Thoracic aorta (tissue), 2 donors: ENCODE measurements at places on chromosomes 3 and 15. TPM values are rescaled to one million over a fixed set of nuclear protein-coding genes. Genes with fewer than 3 reads are reported as not detected.

Gene BNC1
- 1.2 TPM for total RNA-seq

Gene NRROS
- total RNA-seq, result 17.9 TPM

Gene NTRK3
- total RNA-seq, result 87.3 TPM

Gene ROBO2
- total RNA-seq, result 9.9 TPM

Gene PLSCR4
- 115 TPM for total RNA-seq

Gene TEX55
- not detected for total RNA-seq

Gene HRG
- not detected for total RNA-seq

Gene ZBED2
- not detected for total RNA-seq

Gene DZIP1L
- 61.1 TPM for total RNA-seq

Gene CNTN4
- 116 TPM for total RNA-seq

DNA sequence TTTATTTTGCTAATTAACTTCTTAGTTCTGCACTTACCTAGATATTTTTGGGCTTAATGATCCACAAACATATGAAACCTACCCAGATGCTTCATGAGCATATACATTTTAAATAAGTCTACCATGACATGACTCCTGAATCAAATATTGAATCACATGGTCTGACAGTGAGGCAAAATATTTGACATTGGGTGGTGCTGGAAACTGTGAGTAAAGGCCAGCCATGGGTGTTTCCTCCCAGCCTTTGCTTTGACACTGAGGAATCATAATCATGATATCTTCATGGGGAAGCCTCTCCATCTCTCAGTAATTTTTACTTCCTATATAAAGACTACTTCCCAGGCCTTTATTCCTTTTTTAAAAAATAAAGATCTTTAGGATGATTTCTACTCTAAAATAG lies 22.8 kb upstream of the SSR3 start:
- DNase-seq, result no peak

GRCh38 chr15:54884312-54884711 lies 312.4 kb downstream of the RSL24D1 start:
- DNase-seq, result no peak

DNA sequence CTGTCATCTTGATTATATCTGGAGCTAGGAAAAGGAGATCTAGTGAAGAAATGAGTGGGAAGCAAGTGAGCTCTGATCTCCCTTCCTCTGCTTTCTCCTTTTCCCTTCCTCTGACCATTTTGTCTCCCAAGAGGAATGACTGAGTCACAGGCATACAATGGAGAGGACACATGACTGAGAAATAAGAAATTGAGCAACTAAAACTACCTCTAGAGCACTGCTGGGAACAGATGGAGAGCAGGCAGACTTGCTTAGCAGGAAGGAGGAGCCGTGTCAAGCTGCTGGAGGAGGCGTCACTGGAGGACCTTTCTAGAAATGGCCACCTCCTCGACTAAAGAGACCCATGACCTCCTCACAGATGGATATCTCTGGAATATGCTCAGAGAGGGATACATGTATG lies 66.9 kb upstream of the MYO5C start:
- no peak for DNase-seq

DNA sequence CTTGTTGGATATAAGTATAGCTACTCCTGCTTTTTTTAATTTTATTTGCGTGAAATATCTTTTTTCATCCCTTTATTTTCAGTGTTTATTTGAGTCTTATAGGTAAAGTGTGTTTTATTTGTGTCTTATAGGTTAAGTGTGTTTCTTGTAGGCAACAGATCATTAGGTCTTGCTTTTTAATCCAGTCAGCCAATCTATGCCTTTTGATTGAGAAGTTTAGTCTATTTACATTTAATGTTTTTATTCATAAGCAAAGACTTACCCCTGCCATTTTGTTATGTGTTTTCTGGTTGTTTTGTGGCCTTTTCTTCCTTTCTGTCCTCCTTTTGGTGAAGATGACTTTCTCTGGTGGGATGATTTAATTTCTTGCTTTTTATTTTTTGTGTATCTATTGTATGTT lies 232.0 kb downstream of the RAP2B start:
- DNase-seq, result no peak

GRCh38 chr3:168847291-168847883 lies 751.7 kb upstream of the GOLIM4 start:
- DNase-seq, result no peak

- no peak for DNase-seq
Observed at GRCh38 chr3:30752970-30753369, 141.5 kb downstream of the GADL1 start.

GRCh38 chr15:78069052-78069414 lies 8.5 kb downstream of the TBC1D2B start:
- DNase-seq, result no peak

DNA sequence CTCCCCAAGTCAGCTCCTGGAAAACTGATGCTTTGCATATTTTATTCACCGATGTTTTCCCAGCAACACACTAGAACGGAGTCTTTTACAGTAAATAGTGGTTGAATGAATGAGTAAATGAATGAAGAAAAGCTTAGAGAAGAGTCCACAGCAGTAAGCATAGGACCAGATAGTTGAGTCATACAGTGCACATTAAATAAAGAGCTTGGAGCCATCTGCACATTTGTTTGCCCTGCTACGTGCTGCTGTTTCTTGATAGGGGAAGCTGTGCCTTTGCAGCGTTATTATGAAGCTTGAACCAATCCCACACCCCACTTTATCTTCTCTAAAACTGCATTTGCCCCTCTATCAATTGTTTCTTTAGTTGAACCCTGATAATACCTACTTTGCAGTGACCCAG lies 1.2 kb downstream of the FAM98B start:
- no peak for DNase-seq

GRCh38 chr3:98737301-98737700 lies 25.8 kb upstream of the ST3GAL6 start:
- DNase-seq, result no peak

GRCh38 chr15:70650567-70651302 lies 112.6 kb downstream of the UACA start:
- no peak for DNase-seq

- DNase-seq, result no peak
Observed at GRCh38 chr15:56077081-56077480, 83.7 kb upstream of the NEDD4 start.

- no peak for DNase-seq
Observed at GRCh38 chr3:32813180-32813579, 4.6 kb upstream of the TRIM71 start.

GRCh38 chr15:28891588-28891987 lies 5.8 kb downstream of the APBA2 start:
- no peak for DNase-seq

DNA sequence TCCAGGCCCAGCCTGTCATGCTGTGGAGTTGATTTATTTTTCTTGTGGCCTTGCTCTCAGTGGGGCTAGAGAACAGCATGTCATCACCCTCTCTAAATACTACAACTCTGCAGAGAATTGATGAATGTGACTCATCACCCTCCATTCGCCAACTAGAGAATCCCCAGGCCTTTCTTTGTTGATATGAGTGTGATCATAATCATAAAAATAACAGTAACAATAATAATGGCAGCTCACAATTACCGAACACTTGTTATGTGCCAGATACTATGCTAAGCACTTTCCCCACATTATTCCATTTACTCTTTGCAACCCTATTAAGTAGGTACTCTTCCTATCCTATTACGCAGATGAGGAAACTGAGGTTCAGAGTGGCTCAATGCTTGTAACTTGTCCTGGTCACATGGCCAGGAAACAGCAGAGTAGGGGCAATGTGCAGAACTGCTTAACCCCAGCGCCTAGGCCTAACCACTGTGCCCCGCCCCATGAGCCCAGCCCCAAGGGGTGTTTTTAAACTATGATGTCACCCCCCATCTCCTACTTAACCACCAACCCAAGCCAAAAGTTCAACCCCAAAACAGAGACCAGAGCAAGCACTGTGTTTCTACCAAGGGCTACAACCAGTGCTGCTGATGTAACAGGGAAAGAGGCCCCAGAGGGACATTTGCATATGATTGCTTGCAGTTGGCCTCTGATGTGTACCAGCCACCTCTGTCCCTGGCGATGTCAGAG lies 104.5 kb downstream of the ADCY5 start:
- DNase-seq, result no peak

DNA sequence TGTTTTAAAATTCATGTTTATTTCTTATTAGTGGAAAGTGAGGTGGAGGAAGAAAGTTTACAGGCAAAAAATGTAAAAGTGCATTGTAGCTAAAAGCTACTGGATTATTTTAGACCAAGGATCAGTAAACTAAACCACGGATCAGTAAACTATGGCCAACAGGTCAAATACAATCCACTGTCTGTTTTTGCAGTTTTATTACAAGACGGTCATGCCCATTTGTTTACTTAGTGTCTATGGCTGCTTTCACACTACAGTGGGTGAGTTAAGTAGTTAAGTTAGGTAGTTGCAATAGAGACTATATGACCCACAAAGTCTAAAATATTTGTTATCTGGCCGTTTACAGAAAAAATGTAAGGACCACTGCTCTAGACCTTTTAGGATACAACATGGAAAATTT lies 82.0 kb downstream of the NR2E3 start:
- DNase-seq, result no peak

DNA sequence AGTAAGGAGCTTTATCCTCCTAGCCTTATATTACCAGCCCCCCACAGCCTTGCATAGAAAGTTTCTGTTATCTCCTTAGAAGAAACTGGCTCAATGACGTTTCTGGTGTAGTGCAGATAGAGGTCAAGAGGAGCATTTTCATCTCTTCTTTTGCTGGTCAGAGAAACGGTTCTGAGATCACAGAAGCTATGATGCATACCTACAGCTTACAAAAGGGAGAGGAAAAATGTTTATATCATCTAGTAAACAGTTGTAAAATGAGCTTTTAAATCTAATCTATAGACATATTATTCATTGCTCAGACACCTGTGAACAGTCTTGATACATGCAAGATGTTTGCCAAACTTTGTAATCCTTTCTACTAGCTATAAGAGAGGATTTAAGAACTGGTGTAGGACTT lies 68.0 kb downstream of the GMPS start:
- no peak for DNase-seq

- no peak for DNase-seq
Observed at GRCh38 chr3:104437891-104438290, 928.8 kb upstream of the ALCAM start.

DNA sequence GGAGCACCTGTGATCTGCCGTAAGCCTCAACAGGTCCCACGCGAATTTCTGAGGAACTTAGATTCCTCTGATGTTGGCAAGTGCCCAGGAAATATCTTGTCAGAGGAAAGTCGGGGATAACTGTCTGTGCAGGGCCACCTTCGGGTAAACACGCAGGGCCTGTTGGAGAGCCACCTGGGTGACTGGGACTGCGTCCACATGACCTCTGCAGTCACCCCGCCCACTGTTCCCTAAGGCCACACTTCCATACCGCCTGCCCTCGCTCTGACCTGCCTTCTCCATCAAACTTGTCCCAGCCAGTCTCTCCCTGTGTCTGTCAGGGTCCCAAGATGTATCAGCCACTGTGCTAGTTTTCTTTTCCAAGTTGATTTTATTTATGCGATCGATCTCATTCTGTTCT lies 28.7 kb downstream of the BFSP2 start:
- DNase-seq, result no peak

GRCh38 chr3:52498137-52499054 lies 3.3 kb downstream of the STAB1 start:
- no peak for DNase-seq

DNA sequence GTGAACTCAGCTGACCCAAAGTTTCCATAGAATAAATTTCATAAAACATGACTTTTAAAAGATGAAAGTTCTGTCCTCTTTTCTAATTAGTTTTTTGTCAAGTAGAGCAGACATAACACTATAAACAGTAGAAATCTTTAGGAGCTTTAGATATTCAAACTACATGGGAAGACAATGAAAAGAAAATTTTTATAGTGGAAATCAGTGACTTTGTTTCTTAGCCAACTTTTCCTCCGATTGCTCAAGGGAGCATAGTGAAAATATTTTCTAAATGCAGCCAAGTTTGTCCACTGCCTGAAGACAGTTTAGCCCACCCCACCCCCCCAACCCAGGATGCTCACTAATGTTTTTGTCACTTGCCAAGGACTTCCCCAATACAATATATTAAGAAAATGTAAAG lies 114.9 kb downstream of the PLD1 start:
- no peak for DNase-seq

DNA sequence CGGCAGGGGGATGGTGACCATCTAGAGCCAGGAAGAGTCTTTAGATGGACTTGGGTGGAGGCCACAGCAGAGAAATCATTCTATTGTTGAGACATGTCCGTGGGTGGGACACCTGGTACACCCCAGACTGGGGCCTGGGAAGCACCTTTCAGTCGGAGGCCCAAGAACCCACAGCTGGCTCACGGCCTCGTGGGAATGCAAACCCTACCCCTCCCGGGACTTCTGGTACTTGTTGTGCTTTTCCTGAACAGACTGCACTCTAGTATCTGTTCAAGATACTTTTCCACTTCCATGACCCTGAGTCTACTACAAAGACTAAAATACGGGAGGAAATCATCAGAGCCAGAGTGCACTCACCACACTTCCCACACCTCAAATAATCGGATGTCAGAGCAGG lies 60.7 kb downstream of the BDH1 start:
- no peak for DNase-seq

DNA sequence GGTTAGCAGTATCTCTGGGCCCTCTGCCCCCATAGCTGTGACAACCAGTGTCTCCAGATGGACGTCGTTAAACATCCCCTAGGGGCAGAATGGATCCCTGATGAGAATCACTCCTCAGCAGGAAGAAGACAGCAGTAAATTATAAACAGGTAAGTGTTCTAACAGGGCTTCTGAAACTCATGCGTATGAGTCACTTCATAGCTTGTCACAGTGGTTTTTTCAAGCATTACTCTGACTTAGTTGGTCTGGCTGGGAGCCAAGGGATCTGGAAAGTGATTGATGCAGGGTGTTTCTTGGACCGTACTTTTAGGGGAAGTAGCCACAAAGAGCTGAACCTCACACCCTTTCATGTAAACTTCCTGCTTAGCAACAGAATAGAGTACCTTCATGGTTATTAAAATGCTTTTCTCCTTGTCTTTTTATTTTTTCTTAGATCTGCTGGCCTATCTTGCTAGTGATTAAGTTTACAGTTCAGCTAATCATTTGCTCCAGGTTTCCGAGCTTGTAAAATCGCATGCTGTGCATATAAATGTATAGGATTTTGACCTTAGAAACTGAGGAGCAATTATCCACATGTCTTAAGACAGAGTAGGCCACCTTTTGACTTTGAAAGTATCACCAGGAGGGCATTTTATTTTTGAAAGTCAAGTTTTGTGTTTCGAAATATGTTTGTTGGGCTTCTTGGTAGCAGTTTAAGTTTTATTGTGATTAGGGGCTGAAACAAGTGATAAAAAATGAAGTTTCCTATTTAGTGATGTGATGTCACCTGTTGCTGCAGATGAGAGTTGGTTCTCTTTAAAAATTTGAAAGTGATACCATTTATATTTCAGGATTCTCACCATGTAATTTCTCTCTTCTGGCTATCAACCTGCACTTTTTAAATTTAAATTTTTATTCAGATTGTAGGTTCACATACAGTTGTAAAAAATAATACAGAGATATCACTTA lies 333.9 kb downstream of the PTPRG start:
- DNase-seq, result peak; percentile 77
